ENCODE measurements at places on chromosomes 16 and 17.

- DNase-seq = no peak
These were observed 23.3 kb upstream of the CCR7 start for GRCh38 chr17:40588552-40588951.

DNA sequence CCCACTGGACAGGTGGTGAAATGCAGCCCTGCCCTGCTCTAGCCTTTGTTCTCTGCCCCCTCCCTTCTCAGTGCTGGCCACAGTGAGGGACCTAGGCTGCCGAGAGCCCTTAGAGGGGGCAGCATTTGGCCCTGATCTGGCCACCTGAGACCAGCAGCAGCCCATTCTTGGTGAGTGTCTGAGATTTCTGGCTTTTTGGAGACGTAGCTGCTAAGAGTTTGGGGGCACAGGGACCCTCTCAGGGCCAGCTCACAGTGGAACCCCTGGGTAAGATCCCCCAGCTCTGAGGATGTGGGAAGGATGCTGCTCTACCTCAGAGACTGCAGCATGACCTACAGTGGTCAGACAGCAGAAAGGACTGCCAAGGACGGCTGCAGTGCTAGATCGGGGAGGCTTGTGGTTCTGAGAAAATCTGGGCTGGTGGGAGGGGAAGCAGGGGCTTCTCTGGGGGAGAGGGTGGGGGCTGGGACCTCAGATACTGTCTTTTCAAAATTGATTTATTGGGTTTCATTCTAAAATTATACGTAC lies 13.3 kb downstream of the GRB7 start:
- no peak for DNase-seq

- DNase-seq = peak; percentile 30
These were observed 818.6 kb downstream of the KCNJ2 start for GRCh38 chr17:70987867-70988340.

DNA sequence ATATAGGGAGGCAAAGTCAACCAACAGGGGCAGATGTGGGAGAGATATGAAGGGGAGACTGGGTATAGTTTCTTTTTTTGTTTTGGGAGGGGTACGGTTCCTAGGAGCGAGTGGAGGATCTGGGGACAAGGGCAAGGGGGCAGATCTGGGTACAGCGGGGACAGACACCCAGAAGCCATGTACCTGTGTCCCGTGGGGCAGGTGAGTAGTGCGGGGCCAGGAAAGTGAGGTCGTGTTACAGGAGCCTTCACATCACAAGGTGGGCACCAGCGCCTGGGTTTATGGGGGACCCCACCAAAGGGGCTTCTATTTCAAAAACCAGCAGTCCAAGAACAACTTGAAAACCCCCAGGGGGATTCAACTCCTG lies 11.5 kb downstream of the LITAF start:
- no peak for DNase-seq

DNA sequence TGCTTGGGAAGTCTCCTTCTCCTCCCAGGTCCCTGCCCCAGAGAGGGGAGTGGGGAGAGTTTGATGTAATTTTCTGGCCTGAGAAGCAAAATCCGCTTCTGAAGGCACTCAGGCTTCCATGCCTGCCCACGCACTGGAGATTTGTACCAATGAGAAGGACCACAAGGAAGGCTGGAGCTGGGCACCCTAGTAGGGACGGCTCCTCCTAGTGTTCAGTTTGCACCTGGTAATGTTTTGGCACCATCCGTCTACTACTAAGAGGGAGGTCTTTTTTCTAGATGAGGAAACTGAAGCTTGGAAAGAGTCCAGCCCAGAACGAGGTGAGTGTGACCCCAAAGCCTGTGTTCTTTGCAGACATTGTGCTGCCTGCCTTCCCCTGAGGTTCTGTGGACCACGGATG lies 83.6 kb upstream of the NLRP1 start:
- DNase-seq = peak; percentile 23

DNA sequence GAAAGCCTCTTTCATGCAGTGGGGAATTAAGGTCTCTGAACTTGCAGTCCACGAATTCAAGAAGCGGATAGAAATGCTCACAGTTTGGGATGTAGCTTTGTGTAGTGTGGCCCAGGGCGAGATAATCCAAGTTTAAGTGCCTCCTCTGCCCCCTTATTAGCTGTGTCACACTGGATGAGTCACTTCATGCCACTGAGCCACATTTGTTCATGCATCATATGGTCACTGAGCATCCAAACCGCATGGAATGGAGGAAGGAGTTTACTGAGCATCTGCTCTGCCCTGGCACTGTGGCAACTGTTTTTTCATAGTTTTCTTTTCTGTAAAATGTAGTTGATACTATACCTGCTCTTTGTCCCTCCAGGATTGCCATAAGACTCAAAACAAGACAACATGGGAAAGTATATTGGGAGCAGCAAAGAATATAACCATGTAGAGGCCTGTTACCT lies 15.1 kb upstream of the DHX8 start:
- DNase-seq = no peak

GRCh38 chr17:2602597-2603017 lies 9.2 kb downstream of the PAFAH1B1 start:
- no peak for DNase-seq

DNA sequence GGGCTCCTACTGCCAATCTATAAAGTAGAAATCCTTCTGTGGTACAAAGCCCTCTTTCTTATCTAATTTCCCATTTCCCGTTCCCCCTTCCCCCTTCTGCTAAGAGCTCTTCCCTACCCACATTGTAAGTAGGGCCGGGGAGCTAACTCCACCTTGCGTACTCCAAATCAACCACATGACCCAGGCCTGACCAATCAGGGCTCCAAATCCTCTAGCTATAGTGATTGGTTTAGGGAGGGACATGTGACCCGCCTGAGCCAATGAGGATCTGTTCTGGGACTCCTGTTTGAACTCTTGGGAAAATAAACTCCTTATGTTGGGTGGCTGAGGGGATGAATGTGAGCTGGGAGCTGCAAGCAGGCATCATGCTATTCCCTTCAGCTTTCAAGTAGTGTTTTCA lies 40.9 kb upstream of the MEOX1 start:
- no peak for DNase-seq

GRCh38 chr17:77798031-77798430 lies 160.5 kb upstream of the TNRC6C start:
- DNase-seq = no peak

GRCh38 chr17:19317359-19318095 lies 45.0 kb downstream of the B9D1 start:
- peak; percentile 87 for DNase-seq

- peak; percentile 57 for DNase-seq
These were observed 113.9 kb upstream of the TBX2 start for GRCh38 chr17:61285526-61286320.

- peak; percentile 62 for DNase-seq
These were observed 6.2 kb downstream of the SBK1 start for GRCh38 chr16:28298511-28298878.

DNA sequence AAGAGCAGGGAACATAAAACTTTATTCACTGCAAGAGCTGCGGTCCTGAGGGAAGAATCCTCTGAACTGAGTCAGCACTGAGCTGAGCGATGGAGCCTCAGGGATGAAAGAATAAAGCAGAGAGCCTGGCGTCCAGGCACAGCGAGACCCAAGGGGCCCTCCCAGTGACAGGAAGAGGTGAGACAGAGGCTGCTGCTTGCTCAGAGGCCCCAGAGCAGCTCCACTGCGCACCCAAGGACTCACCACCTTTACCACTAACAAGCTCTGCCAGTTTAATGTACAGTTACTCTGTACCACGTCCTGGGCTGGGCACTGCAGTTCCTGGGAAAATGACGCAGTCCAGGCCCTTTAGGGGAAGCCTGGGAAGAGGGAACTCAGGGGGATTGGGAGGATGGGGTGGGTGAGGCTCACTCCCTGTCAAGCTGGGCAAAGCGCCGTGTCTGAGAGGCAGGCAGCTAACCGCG lies 5.6 kb downstream of the GFAP start:
- no peak for DNase-seq

DNA sequence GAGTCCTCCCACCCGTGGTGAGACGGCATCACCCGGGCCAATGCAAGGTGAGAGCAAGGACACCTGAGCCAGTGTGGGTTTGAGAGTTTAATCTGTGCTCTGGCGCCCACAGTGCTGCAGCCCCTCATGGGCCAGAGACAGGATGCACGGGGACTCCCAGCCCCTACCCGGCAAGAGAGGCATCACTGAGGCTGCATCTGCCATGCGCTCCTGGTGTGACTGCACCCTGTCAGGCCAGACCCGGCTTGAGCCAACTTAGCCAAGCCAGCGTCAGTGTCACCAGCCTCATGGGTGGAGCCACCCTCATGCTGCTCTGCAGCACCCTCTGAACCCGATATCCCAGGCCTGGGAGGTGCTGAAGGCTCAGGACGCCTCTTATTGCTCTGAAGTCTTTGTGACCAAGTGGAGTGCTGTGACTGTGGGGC lies 1.3 kb upstream of the BRICD5 start:
- no peak for DNase-seq

DNA sequence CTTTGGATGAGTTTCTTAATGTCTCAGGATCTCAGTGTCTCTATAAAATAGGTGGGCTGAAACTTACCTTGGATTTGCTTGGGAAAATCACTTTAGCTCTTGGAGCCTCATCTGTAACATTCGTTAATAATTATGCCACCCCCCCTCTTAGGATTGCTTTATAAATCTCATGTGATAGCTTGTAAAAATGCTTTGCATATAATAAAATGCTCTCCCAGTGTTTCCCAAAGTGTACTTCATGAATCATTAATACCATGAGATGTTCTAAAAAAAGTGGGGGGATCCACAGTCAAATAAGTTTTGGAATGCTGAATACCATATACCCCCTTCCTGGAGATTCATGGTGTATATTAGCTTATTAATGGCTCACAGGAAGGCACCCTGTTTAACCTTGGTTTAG lies 5.2 kb downstream of the KRT39 start:
- DNase-seq = no peak

- DNase-seq = no peak
These were observed 109.8 kb upstream of the FAM20A start for GRCh38 chr17:68710976-68711375.

- DNase-seq = no peak
These were observed 49.4 kb downstream of the SLC39A11 start for GRCh38 chr17:73042809-73043685.

- no peak for DNase-seq
These were observed 161.9 kb upstream of the NOL11 start for GRCh38 chr17:67555855-67556254.

DNA sequence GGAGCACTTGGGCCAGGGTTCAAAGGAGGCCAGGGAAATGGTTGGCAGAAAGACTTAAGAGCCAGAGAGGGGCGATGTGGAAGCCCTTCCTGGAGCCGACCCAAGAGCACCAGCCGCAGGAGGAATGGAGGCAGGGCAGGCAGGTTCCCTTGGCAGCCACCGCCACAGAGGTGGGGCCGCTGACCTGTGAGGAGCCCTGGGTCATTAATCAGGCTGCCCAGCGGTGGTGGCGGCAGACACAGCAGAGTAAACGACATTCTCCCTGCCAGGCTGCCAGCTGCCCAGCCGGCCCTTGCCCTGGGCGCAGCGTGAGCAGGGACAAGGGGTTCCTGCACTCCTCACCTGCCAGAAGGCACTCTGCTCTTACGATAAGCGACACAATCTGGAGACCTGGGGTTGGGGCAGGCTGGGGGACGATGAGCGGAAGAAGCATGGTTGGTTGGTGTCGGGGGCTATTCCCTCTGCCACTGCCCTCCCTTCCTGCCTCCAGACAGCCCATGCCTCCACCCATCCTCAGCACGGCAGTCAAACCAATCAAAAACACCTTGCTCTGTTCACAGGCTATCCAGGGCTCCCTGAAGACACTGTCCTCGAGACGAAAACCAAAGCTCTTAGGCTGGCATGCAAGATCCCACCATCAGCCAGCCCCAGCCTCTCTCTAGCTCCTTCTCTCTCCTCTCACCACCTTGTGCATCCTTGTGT lies 40.9 kb downstream of the PLXDC1 start:
- peak; percentile 33 for DNase-seq

DNA sequence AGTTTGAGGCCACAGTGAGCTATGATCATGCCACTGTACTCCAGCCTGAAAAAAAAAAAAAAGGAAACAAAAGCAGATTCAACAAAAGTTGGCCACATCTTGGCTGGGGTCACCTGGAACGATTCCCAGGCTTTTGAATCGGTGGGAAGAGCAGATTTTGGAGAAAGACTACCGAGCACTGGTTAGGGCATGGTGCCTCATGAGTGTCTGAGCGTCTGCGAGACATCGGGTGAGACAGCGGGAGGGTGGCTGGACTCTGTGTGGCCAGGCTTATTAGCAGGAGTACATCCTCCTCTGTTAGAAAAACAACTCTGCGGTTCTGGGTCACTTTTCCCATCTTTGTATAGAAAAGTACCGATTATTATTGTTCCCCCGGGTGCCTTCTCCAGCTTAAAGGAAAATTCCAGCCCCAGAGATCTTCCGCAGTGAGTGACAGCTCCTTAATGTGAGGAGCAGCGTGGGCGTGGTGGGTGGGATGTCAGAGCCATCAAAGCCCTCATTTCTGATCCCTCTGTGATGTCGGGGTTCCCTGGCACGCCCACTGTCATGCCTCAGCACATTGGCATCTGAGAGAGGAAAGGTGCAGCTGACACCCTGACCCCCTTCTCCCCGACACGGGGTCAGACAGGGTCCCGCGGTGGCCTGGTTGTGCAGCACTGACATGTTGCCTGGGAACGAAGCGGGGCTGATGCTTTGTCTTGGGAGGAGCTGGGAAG lies 6.9 kb downstream of the RGS9 start:
- DNase-seq = no peak

DNA sequence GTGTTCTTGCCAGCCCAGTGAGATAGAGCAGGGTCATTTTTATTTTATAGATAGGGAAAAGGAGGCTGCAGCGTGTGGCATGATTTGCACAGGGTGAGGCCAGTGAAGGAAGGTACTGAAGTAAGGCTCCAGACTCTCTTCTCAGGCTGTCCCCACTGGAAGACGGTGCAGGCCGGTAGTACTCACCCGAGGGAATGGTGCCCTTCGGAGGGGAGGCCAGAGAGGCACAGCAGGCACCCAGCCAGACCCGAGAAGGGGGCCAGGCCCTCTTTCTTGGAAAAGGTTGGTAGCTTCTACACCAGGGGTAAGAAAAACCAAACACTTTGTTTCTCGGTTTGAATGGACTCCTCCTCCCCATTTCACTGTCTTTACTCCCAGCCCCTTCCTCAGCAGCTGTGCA lies 288 bp downstream of the ANKRD40CL start:
- DNase-seq = no peak

GRCh38 chr16:14377326-14377725 lies 252.7 kb downstream of the PARN start:
- DNase-seq = no peak

DNA sequence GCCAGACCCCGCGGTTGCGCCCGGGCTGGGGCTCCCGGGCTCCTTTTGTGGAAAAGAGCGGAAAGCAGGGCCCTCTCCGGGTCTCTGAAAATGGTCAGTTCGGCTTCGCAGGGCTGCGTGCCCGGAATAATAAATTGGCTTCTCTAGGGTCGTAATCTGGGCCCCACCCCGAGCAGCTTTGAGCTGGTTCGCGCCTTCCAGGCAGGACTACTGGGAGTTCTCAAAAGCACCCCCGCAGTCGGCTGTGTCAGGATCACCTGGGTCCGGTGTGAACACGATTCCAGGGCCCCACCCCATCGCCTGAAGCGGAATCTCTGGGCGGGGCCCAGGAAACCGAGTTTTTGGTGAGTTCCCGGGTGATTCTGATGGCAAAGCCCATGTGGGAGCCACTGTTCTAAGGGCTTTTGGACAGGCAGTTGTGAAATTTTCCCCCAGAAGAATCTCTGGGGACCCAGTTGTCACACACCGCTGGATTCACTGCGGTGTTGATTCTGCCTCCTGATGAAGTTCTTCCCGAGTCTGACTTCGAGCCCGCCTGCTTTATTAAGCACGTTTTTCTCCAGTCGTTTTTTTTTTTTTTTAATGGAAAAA lies 77.0 kb downstream of the MRC2 start:
- no peak for DNase-seq

Data from neural progenitor cell (in vitro differentiated cells).